NCI-H187 (cell line): ENCODE measurements at places on chromosomes 1 and 21.

GRCh38 chr1:9058465-9058864 lies 11.0 kb downstream of the SLC2A5 start:
- no peak for DNase-seq

DNA sequence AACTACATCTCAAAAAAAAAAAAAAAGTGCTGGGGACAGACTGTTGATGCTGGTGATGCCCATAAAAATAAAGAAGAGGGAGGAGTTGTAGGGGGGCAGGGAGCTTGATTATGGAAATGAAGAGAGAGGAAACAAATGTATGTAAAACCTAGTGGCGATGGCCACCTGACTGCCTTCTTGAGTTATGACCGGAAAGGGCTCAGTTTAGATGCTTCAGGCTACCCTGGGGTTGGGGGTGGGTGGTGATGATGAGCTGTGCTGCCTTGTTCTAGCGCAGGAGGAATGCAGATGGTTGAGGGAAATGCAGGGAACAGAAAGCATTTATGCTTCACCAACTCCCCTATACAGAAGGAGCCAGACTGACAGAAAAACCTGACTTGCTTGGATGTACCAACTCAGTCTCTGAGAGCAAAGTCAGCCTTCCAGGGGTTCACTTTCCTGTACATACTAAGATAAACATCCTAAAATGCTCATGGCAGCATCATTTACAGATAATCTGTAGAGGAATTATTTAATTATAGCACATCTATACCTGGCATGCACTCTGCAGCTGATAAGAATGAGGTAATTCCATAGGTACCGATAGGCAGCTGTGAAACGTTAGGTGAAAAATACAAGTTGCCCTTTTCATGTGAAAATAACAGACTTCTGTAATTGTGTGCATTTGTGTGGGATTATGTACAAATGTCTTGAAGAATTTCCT lies 8.0 kb upstream of the BCAR3 start:
- DNase-seq = no peak

DNA sequence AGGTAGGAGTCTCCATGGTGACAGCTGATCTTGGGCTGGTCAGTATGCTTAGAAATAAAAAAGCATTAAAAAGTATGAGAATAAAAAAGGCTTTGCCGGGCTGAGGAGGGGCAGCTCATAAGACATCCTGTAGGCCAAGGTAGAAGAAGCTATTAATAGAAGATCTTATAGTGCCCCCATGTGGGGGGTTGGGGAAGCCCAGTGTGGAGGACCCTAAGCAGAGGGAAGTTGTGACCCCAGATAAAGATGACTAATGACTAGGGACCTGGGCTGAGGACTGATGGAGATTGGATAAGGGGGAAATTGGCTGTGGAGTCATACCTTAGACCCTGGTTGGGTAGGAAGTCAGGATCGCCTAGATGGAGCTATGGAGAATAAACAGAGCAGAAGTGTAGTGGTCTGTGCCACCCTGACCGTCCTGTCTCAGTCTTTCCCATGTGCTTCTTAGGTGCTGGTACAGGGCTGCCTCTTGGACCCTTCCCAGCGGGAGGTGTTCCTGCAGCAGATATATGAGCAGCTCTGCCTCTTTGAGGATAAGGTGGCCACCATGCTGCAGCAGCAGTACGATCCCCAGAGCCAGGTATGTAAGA lies 25.0 kb downstream of the SZT2 start:
- DNase-seq = no peak

DNA sequence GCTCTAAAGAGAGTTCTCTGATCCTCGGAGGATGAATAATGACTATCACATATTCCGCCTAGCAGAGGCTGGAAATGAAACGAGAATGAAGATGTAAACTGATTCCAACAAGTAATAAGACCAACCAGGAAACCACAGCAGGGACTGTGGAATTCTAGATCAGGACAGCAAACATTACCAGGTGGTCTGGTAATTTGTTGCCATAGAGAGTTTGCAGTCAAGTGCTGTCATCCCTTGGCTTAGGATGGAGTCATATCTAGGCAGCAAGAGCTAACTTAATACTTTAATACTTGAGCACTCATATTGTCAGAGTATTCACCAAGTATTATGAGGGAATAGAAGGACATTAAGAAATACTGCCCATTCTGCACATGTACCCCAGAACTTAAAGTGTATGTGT lies 45.1 kb upstream of the MUTYH start:
- DNase-seq = peak; percentile 52

GRCh38 chr1:190759807-190760206 lies 282.1 kb upstream of the BRINP3 start:
- DNase-seq = no peak

DNA sequence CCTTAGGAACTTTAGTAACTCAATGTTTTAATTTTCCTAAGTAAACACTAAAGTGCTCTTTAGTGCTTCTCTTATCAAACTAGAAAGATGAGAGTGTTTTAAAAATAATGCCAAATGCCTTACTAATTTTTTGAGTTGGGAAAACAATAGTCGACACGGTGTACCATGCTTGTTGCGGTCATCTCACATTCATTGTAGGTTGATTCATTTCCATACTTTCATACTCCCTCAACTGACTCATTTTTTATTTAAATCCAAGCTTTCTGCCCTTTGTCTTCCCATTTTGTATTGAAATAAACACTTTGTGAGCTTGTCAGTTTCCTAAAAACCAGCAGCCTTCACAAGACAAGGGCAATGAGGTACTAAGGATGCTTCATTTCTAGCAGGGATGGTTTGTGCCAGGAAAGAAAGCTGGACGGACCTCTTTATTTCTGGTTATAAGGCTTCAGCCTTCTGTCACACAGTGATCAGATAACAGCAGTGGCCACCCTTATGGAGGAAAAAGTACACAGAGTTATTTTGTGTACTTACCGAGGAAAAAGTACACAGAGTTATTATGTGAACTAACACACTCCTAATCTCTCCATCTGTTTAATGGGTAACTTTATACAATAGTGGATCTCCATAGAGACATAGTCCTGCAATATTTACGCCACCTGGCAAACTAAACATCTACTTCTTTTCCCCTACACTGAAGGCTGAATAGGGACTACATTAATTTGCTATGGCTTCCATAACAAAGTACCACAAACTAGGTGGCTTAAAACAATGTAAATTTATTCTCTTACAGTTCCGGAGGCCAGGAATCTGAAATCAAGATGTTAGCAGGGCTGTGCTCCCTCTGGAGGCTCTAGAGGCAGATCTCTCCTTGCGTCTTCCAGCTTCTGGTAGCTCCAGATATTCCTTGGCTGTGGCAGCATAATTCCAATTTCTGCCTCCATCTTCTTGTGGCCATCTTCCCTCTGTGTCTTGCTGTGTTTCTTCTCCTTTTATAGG lies 13.0 kb upstream of the CCDC190 start:
- no peak for DNase-seq

DNA sequence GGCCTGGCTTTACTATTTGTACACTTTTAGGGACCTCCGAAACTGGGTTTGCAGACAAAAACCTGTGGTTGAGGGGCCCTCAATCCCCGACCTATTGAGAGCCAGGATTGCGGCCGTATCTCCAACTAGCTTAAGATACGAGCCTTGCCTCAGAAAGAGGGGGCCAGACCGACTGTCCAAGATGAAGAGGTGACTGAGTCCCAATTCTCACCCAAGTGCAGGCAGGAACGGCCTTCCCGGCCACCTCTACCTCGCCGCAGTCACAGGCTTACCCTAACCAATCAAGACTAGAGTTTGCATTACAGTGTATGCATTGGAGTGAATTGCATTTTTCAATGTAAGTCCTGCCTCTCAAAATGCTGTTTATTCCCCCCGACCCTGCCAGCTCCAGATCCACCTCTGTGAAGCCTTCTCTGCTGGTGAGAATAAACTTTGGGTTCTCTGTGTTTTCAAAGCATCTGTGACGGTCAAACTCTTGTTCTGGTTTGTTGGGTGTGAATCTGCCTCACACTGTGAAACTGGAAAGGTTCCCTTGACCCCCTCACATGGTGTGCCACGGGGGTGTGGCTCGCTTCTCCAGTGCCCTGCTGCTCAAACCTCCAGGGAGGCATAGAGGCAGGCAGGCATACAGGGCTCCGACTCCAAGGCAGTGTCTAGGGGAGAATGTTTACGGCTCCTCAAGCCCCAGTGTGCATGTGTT lies 62.2 kb upstream of the WLS start:
- no peak for DNase-seq

GRCh38 chr1:83909687-83910086 lies 89.2 kb downstream of the TTLL7 start:
- no peak for DNase-seq

DNA sequence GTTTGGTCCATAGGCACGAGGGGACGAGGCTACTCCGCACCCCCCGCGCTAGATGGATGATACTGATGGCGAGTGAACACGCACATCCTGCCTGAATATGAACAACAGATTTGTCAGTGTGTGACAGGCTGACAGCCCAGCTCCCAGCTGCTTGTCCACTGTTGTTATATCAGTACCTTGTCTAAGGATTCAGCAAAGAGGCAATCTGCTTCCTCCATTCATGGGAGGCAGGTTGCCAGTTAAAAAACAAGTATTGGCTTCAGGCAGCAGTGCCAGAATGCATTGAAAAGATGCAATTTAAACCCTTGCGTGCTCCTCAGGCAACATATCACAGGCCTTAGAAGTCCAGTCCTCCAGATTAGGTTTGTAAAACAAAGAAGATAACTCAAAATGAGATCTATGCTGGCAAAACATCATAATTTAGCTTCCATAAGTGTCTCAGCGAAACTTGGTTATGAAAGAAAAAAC lies 223.3 kb downstream of the GPATCH2 start:
- no peak for DNase-seq

GRCh38 chr1:71068325-71069240 lies 12.3 kb downstream of the ZRANB2 start:
- no peak for DNase-seq

DNA sequence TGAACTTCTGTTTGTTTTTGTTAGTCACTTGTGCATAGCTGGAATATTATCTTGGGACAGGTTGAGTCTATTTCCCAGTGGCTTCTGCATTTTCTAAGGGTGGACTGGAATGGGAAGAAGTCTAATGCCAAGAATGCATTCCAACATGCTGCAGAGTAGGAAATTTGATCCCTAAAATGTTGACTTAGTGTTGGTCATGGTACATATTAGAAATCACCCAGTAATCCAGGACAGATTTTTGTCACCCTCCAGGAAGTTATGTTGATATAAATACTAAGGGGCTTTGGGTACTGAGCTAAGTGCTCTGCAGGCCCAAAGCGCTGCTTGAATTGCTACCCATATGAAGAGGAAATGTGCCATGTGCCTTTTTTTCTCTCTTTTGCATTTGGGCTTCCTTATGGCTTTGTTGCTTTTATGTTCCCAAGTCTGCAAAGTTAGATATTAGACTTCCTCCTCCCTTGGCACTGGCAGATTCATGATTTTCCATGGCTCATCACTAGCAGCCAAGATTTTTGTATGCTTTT lies 10.0 kb downstream of the ARID1A start:
- no peak for DNase-seq

DNA sequence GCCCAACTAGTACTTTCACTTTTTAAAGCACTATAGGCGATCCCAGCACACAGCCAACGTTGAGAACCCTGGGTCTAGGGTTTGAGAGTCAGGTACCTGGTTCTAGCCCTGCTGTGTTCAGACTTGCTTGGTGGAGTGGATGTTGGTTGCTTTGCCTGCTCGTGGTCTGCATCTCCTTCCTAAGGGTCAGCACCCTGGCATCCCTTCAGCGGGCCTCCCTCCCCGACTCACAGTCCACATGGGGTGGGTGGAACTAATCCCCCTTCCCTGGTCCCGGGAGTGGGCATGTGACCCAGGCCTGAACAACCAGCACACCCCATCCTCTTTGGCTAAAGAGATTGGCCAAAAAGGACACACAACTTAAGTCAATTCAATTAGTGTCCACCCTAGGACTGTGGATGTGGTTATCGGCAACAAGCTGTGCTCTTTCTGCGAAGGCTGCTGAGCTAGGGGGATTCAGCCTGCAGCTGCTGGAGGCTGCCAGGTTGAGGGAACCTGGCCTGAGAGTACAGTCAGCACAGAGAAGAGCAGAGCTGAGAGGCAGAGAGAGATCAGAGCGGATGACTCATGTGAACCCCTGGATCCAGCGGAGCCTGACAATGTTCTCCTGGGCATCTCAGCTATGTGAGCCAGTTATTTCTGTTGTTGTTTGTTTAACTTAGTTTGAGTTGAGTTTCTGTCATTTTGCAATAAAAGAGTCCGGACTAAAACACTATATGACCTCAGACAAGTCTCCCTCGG lies 138.9 kb downstream of the ACTL8 start:
- DNase-seq = no peak

GRCh38 chr1:22026924-22027289 lies 25.4 kb downstream of the CELA3A start:
- DNase-seq = no peak

DNA sequence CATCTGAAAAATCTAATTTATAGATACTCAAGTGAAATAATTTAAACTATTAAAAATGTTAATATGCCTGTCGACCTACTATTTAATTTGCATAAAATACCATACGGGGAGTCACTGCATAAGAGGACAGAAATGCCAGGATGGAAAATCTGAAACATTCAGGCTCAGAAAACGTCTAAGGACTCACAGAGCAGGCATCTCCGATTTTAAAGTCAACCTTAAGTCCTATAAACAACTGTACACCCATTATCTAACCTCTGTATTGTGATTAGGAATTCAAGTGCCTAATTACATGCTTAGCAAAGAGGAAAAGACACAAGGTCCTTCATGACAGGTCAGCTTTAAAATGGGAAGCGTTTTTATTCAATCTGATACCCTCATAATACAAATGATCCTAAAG lies 49.2 kb downstream of the ZBTB18 start:
- DNase-seq = no peak

GRCh38 chr1:15154480-15155036 lies 1.0 kb downstream of the TMEM51 start:
- no peak for DNase-seq

DNA sequence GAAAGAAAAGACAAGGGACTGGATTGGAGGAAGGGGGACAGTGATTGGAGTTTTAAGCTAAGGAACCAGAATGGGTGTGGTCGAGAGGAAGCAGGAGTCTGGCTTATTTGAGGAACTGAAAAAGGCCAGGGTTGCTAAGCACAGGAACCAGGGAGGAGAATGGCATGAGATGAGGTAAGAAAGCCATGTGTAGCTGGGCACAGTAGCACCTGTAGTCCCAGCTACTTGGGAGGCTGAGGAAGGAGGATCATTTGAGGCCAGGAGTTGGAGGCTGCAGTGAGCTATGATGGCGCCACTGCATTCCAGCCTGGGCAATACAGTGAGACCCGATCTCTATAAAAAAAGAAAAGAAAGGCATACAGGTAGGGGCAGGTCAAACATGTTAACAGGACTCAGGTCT lies 8.1 kb upstream of the KHDRBS1 start:
- no peak for DNase-seq
